ENCODE measurements at places on chromosomes 12 and 14.

- DNase-seq = no peak
Observed at GRCh38 chr12:19404242-19404880, 34.9 kb upstream of the AEBP2 start.

DNA sequence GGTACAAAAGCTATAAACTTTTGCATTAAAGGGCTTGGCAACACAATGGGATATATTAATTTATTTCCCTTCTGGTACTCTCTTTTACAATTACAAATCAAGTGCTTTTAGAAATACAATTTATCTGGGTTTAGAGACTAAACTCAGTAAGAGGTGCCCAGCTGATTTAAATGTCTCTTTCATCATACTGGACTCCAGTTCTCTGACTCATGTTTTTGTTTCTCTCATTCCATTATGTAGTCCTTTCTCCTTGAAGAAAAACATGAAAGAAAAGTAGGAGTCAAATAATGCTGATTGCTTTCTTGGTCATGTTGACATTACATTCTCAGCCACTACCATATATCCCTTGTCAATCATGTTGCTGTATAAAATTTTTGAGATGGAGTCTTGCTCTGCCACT, 36.3 kb upstream of the CFL2 start:
- DNase-seq = no peak

DNA sequence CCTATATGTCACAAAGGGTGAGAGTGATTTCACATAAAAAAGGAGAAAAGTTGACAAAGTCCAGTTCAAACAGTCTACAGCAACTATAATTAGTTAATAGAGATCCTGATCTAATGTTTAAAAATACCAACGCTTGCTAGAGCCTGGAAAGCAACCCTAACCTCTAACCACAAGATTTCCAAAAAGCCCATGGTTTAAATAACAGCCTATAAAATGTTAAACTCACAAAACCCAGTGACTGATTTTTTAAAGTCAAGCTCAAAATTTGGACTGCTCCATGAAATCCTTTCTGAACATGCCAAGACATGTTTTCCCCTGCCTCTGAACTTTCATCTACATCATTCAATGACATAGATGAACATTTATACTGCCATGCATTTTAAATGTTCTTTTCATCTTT, 81.6 kb downstream of the PLEKHG7 start:
- no peak for DNase-seq

DNA sequence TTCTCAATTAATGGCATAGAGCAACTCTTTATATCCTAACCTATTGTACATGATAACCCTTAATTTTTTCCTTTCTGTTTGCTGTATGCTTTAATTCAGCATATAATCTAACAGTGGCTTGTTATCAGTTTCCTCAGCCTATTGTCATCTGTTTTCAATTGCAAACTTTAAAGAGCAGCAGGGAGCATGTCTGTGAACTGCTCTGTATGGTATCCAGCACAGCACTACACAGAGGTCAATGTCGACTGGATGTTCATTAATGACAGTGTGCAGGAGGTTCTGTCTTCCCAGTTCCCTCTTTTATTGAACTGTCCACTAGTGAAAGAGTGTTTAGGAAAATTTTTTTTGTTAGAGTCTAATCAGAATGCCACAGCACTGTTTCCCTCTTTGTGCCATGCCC, 609.1 kb downstream of the SOX5 start:
- DNase-seq = no peak

GRCh38 chr12:71277866-71278265, 120.1 kb upstream of the TSPAN8 start:
- DNase-seq = no peak

DNA sequence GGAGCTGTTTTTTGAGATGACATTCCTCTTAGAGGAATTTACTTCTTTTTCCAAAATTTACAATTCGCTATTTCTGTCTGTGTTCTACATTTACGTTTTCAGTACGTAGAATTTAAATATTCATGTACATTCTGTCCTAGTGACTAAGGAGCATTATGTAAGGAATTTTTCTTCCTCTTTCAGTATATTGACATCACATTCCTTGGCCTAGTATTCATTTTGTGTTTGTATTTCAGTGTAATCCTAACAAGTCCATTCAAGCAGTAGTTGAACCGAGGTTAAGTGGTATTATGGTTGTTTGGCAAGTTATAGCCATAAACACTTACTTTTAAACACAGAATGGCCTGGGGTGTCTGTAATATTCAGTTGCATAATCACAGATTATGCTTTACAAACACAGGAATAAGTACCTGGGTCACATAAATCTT, 465.2 kb downstream of the PCNX1 start:
- DNase-seq = no peak

Data from AML-193 (cell line).